ENCODE measurements at places on chromosomes 12 and 14.

DNA sequence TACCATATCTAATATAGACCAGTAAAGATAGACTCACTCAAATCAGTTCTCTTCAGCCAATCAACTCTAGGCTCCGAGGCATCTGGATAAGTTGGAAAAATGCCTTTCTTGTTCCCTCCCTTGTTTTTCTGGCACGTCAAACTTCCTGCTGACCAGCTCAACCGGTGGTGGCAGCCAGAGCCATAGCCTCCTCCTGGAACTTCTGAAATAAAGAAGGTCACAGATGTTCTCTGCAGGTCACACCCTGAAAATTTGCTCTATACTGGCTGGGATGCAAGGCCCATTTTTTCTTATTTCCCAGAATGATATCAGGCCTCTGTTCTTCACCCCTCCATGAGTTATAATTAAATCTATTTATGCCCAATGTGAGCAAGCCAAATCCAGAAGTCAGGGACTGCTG is 81.9 kb downstream of the BMP4 start:
- DNase-seq = no peak

DNA sequence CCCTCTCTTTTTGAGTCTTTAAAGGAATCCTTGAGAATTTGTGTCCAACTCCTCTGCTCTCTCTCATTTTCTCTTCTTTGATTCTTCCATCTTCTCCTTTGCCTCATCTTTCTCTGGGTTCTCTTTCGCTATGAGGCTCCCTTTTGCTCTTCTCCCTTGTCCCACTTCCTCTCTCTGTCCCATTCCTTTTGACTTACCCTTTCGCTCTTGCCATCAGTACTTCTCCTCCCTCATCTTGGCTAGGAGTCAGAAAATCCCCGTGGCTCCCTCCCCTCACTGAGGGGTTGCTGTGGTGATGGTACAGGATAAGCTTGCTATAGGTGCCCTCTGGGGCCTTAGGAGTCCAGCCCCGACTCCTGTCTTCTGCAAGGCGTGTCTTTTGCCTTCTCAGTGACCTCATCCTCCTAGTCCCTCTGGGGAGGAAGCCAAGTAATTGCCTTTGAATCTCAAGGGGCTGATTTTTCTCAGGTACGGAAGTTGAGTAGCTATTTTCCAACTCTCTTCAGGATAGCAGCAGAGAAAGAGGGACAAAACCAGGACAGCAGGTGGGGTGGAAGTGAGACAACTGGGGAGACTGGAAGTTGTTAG is 6.4 kb downstream of the PDE1B start:
- DNase-seq = no peak

DNA sequence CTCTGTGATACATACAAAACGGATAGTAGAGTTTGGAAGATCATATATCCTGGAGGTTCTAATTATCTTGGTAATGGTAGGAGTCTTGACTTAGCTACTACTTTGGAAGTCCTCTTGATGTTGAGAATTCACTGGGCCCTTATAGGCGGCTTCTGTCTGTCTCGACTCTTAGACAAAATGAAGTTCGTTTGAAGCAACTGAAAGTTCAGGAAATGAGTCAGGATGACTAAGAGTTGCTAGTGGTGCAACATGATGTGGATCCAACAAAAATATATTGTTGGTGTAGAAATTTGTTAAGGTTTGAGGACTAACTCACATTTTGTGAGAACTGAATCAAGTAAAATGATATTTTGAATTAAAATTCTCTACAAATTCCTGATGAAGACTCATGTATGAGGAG is 272.7 kb downstream of the AEBP2 start:
- no peak for DNase-seq

DNA sequence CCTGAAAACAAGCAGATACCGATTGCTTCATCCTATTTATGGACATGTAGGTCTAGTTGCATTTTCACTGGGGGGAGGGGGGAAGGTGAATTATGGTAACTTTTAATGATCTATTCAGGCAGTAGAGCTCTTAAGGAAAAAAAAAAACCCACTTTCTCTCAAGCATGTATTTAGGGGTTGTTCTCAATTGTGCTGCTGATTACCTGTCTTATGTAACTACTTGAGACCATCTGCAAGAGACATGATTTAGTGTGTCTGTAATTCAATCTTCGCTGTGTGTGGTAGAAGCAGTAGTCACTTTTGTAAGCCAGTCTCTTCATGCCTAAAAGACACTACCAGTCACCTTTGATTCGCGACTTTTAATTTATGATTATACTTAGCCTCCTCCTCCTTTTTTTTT is 8.9 kb downstream of the CALM1 start:
- DNase-seq = no peak

GRCh38 chr14:93220509-93220908 is 13.5 kb downstream of the UBR7 start:
- DNase-seq = no peak

All from anterior cingulate cortex (tissue), 58 donors.